ENCODE measurements at places on chromosomes 2 and 18.

DNA sequence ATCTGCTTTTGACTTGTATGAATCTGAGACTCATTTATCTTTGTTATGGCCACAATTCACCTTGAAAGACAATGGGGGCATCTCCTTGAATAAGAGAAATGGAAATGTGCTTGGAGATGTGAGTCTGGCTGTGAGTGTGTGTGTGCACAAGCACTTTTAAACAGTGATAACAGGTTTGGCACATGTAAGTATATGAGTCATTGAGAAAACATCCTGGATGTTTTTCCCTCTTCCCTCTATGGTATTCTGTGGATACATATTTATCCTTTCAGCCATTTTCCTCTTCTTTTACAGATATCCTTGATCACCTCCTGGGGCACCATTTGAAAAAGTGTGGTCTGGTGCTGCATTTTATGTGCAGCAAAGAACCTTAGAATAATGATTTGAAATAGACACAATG lies 317.3 kb upstream of the THUMPD2 start:
- DNase-seq, result no peak

DNA sequence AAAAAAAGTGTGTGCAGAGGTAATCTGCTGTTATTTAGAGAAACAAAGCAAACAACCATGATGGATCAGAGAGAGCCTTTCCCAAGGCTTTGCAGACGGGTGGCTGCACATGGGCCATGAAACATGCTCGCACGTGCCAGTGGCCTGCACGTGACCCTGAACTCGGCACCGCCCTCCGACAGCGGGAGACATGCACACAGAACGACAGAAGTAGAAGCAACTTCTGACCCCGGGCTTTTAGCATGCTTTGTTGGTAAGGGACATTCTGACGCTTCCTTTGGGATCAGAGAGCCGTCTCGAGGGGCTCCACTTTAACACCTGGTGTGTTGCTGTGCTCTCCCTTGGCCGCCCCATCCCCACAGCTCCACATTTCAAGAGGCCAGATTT lies 112.5 kb downstream of the KCNF1 start:
- DNase-seq, result no peak

- no peak for DNase-seq
These were observed 49.9 kb upstream of the SERPINB2 start for GRCh38 chr18:63837590-63837989.

- DNase-seq, result no peak
These were observed 97.6 kb downstream of the SPTBN1 start for GRCh38 chr2:54553775-54554174.

DNA sequence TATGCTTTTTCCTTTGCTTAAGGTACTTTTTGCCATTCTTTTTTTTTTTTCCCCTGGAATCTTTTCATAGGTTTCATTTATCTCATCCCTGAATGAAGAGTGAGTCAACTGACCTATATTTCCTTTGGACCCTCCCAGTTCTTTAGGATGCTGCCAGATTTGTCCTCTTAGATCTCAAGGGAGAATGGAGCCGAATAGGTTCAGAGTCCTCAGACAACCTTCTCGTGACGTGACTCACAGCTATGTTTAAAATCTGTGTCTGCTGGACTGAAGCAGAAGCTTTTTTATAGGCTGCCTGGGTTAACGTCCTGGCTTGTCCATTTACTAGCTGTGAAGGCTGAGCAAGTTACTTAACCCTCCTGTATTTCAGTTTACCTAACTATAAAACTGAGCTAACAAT lies 358.6 kb downstream of the DLGAP1 start:
- no peak for DNase-seq

DNA sequence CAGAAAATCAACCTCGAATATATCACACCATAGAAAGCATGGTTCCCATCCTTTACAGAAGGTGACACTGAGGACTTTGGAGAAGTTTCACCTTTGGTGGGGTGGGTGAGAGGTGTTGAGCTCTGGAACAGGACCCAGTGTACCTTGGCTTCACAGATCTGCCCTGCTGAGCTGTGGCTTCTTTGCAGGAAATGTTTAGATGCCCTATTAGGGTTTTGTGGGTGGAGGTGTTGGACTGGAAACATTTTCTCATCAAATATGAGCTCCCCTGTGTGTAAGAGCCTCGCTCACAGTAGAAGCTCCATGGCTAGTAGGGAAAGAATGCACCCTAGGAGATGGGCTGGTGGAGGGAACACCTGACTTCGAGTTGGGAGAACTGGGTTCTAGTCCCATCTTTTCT lies 55.6 kb downstream of the RPL37A start:
- DNase-seq, result no peak

GRCh38 chr18:34661464-34662087 lies 48.5 kb upstream of the DTNA start:
- DNase-seq, result no peak

- DNase-seq, result no peak
These were observed 160.5 kb downstream of the XIRP2 start for GRCh38 chr2:167048829-167049228.

GRCh38 chr2:108171657-108172056 lies 68.1 kb upstream of the SULT1C3 start:
- no peak for DNase-seq

GRCh38 chr18:24270937-24271380 lies 126.7 kb downstream of the OSBPL1A start:
- no peak for DNase-seq

- no peak for DNase-seq
These were observed 45.4 kb downstream of the SETBP1 start for GRCh38 chr18:44726059-44726421.

GRCh38 chr2:232658217-232658785 lies 24.9 kb downstream of the EFHD1 start:
- no peak for DNase-seq

- no peak for DNase-seq
These were observed 26.6 kb upstream of the SCN7A start for GRCh38 chr2:166520604-166521003.

DNA sequence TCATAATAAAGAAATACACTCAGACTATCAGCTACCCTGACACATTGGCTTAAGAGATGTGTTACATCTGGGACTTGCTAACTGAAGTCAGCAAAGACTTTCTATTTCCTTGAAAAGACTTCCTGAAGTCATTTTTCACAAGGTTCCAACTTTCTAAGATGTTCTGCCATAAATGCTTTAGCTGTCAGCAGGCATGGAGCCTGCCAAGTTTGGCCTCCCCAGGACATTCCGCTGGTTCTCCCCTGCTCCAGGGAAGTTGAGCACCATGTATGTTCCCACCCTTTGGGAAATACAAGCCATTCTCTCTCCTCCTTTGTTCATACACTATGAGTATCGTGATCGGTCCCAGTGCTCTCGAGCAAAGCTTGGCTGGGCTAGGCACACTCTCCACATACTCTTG lies 202.7 kb upstream of the CCDC68 start:
- DNase-seq, result no peak

DNA sequence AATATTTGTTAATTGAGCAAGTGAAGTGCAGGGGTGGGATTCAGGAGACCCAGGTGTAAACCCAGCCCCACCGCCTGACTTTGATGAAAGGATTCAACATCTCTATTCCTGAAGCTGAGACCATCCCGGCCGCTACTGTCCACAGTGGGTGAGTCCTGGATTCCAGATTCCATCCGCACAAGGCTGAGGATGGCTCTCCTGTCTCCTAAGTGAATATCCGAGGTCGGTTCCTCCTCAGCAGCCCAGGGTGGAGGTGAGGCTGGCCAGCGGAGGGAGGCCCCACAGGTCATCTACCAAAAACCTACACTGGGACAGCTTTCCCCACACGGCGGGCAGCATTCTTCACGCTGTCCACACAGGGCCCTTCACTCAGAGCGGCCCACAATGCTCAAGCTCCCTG lies 57.6 kb downstream of the ACKR3 start:
- no peak for DNase-seq

- no peak for DNase-seq
These were observed 410.4 kb upstream of the ID2 start for GRCh38 chr2:8271461-8271860.

GRCh38 chr2:6665093-6666045 lies 200.3 kb downstream of the CMPK2 start:
- DNase-seq, result no peak

- peak; percentile 54 for DNase-seq
These were observed 7.0 kb downstream of the ASIC4 start for GRCh38 chr2:219521066-219521880.

DNA sequence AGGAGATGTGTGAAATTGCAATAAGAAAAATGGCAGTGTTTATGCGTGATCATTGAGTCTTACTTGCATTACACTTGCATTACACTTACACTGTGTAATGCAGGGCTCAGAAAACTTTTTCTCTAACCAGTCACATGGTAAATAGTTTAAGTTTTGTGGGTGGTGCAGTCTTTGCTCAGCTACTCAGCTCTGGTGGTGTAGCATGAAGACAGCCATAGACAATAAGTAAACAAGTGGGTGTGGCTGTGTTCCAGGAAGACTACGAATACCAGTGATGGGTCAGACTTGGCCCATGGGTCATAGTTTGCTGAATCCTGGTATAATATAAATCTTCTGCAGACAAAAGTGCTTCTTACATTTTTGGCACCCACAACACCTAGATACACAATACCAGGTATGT lies 115.6 kb upstream of the CYP1B1 start:
- DNase-seq, result no peak

GRCh38 chr18:9281780-9282179 lies 52.8 kb upstream of the TWSG1 start:
- DNase-seq, result no peak

GRCh38 chr2:67463810-67464209 lies 66.7 kb downstream of the ETAA1 start:
- DNase-seq, result no peak

DNA sequence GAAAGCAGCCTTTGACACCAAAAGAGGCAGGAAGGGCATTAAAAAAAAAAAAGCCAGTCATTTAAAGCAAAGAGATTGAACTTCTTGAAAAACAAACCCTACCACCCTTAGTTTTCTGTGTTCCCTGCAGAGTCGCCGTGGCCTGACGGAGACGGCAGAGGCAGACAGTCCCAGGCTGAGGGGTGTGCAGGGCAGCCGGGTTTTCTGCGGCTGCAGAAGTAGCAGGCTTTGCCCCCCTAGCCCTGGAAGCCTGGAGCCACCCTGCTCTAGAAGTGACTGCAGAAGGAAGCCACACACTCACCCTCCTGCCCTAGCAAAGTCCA lies 2.8 kb downstream of the INPP5D start:
- no peak for DNase-seq

GRCh38 chr2:28395334-28396061 lies 2.8 kb downstream of the FOSL2 start:
- DNase-seq, result peak; percentile 75

- peak; percentile 61 for DNase-seq
These were observed 1.3 kb downstream of the ZNF521 start for GRCh38 chr18:25350489-25351251.

DNA sequence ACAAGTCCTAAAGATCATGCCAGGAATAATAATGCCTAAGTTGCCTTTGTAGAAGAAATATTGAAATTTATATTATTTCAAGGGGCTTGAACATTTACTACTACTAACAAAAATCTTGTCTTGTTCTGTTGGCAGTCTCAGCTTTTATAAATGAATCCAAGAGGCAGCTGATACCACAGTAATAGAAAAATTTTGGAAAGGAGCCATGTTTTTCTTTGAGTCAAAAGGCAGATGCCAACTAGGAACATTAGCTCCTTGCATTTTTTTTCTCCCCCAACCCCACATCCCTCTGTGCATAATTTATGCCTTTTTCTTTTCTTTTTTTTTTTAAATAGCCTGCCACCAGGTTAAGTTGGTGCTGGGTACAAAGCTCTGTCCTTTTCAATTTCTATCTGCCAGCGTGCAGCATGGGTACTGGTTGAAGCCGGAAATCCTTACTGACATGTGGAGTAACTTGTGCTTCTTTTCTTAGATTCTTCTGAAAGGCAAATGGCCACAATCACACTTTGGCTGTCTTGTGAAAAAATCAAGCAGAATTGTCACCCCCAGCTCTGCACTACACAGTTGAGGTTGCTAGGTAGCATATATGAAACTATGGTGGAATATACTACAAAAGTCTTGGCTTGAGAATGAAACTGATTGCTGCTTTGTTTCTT lies 98.8 kb downstream of the RHBDD1 start:
- DNase-seq, result no peak

GRCh38 chr2:210660-211059 lies 53.2 kb downstream of the SH3YL1 start:
- no peak for DNase-seq

GRCh38 chr2:45275242-45275805 lies 266.1 kb upstream of the SIX2 start:
- DNase-seq, result no peak

DNA sequence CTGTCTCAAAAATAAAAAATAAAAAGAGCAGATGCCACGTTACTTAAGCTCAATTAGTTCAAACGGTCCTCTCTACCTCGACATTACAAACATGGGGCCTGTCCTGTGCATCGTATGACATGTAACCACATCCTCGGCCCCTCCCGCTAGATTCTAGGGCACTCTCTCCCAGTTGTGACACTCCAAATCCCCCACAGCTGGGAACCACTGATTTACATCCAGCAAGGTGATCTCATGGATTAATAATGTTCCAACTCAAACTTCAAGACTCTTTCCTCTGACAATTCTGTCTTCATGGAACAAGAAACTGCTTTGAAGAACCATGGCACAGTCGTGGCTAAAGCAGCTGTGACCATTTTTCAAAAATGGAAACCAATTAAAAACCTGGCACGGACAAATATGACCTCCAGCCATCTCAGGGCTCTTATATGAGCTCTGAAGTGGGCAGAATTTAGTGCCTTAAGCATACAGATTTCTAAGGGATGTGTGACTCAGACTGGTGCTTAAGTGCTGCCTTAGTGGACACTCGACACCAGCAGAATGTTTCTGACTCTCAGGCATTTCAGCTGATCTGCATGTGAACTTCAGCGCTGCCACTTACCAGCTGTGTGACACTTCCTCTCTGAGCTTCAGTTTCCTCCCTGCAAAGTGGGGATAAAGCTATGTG lies 31.7 kb upstream of the ASAP2 start:
- DNase-seq, result no peak

DNA sequence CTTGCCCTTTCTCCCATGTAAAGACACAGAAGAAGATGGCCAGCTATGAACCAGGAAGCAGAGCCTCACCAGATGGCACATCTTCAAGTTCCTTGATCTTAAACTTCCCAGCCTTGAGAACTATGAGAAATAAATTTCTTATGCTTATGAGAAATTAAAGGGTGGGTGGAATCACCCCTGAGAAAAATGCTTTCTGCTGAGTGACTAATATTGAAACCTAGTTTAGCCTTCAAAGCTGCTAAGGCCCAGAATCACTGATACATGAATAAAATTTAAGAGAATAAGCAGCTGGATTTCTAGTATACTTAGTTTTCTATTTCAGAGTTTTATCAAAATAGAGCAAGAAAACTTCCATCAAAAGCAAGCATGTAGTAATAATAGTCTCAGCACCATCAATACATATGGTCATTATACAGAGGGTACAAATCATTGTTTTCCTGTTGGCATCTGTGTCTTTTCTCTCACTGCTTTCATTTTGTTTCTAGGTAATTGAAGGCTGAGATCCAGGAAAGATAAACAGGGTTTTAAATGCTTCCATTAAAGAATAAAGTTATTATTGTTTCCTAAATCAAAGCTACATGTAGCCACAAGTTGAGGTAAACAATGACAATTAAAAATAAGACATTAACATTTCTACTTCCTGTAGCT lies 53.3 kb upstream of the COL5A2 start:
- DNase-seq, result no peak

DNA sequence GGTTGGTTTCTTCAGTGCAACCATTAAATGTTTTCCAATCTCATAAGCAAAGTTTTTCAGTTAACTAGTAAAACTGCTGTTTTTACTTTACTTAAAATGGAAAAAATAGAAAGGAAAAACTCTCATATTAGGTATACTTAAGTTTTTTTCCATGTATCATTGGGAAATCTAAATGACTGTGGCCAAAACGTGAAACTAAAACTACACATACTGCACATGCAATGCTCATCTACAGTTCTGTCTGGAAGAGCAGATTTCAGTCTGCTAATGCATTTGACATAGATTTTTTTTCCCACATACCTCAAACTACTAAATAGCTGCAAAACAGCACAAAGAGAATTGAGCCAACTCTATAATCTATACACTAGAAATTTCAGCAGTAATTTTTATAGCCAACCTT lies 62.6 kb downstream of the COL5A2 start:
- no peak for DNase-seq

All from adrenal gland (tissue), 19 donors.